SW 1271 (cell line): ENCODE measurements at places on chromosomes 11 and 22.

DNA sequence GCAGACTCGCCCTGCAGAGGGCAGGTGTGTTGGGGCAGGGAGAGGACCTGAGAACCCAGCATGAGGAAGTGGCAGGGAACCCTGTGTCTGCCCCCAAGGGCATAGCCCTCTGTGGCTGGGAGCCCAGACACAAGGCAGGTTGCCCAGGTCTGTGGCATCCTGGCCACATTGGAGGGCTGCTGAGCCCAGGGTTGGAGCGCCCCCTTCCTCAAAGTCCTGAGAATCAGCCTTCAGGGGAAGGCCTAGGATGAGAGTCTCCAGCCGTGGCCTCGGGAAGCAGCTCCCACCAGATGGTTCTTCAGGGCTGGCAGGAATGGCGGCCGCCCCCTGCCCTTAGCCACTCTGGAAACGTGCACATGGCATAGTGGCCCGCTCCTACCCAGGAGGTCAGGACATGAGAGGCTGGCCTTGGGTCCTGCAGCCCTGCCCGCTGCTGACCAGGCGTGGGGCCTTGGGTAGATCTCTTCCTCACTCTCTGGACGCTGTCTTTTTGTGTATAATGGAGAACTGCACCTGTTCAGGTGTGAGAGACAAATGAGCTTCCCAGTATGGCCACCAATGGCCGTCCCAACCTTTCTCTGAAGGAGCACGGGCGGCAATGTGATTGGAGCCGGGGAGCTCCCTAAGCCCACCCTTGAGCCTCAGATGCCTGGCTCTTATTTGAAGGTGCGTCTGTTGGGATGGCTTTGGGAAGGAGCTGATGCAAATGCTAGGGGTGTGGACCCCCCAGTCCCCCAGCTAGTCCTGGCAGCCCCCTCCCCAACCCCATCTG, 4.6 kb upstream of the CDC42BPG start:
- no peak for DNase-seq

GRCh38 chr22:27164781-27165503, 507.6 kb downstream of the MIAT start:
- no peak for DNase-seq

GRCh38 chr22:42178910-42179519, 48.4 kb upstream of the CYP2D6 start:
- DNase-seq: no peak

GRCh38 chr11:62125881-62126280, 2.1 kb downstream of the INCENP start:
- DNase-seq: no peak

DNA sequence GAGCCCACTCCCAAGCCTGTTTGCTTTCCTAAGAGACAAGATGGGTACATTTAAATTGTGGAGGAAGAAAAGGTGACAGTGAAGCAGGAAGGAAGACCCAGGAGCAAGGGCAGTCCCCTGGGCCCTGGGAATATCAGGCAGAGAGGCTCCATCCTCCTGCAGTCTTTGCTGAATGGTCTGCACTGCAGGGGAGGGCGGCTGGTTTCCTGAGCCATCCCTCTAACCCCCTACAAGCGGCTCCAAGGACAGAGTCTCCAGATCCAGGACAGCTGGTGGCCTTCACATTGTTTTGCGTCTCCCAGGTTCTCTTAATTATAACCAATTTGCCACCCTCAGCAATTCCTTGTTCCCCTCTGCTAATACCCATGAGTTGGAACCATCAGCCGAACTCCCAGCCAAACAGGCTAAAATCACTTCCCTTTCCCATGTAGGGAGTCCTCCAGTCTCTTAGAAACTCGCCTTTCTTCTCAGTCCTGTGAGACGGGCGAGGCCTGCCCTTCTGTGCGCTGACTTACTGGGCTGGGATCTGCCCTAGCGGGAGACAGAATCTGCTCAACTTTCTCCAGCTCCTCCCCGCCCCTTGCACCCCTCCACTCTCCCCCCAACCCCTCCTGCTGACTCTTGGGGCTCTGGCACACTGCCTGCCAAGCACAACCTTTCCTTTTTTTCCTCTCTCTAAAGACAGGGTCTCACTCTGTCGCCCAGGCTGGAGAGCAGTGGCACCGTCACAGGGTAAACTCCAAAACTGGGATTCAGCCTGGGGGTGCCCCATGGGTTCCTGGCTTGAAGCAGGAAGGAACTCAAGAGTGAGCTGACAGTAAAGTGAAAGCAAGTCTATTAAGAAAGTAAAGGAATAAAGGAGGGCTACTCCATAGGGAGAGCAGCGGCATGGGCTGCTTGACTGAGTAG, 53.4 kb upstream of the EMID1 start:
- DNase-seq: no peak
